Caudate nucleus (tissue), 63 donors: ENCODE measurements at places on chromosomes 5 and 9.

- DNase-seq, result no peak
Measured at GRCh38 chr5:39942606-39943005, 517.8 kb upstream of the DAB2 start.

DNA sequence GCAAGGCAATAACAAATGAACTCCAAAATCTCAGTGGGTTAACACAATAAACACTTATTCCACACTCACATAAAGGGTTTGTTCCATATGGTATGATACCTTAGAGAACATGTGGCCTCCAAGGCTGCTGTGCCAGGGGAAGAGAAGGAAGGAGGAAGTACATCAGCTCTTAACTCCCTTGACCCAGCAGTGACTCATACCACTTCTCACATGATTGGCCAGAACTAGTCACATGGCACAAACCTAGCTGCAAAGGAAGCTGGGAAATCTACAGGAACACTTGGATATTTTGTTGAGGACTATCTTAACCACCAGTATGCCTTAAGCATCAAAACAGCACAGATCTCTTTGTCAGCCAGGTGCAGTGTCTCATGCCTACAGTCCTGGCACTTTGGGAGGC lies 99.3 kb downstream of the SLIT3 start:
- DNase-seq, result no peak

DNA sequence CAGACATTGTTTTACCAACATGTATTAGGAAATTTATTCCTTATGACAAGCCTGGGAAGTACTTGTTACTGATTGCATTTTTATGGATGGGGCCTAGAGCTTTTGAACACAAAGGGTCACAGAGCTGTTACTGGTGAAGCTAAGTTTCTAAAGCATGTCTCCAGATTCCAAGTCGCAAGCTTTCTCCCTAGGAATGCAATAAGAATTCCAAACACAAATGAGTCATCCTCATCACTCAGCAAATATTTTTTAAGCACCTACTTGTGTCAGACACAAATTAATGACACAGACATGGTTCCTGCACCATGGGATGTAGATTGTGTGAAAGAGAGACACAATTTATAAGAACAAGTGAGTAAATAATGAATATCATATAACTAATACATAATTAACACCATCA lies 11.0 kb upstream of the SH3RF2 start:
- no peak for DNase-seq

GRCh38 chr9:33375841-33376321 lies 26.5 kb downstream of the AQP7 start:
- DNase-seq, result no peak

GRCh38 chr5:74916831-74917710 lies 50.9 kb upstream of the FAM169A start:
- no peak for DNase-seq

DNA sequence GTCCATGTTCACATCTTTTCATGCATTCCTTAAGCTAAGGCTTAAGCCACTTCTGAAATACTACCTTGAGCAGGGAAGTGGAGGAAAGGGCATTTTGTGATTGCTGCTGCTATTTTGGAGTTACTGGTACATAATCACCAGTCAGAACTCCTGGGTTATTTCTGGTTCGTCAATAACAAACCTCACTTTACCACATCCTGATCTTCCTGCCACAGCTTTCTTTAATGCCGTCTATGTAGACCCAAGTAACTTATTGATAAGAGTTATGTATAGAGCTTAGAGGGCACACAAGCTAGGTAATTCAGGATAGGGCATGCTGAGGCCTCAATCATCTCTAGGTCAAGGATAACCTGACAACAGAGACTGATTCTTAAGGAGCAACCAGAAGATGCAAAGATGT lies 120.7 kb downstream of the DOCK8 start:
- no peak for DNase-seq

GRCh38 chr9:21031091-21031807 lies at the start of gene HACD4:
Gene HACD4, minus strand, starts transcription at chr9:21031640. Its CDS starts 50 bp downstream, at chr9:21031590.
- DNase-seq, result peak; percentile 15

- DNase-seq, result no peak
Measured at GRCh38 chr9:137581361-137582285, 2.9 kb upstream of the DPH7 start.

DNA sequence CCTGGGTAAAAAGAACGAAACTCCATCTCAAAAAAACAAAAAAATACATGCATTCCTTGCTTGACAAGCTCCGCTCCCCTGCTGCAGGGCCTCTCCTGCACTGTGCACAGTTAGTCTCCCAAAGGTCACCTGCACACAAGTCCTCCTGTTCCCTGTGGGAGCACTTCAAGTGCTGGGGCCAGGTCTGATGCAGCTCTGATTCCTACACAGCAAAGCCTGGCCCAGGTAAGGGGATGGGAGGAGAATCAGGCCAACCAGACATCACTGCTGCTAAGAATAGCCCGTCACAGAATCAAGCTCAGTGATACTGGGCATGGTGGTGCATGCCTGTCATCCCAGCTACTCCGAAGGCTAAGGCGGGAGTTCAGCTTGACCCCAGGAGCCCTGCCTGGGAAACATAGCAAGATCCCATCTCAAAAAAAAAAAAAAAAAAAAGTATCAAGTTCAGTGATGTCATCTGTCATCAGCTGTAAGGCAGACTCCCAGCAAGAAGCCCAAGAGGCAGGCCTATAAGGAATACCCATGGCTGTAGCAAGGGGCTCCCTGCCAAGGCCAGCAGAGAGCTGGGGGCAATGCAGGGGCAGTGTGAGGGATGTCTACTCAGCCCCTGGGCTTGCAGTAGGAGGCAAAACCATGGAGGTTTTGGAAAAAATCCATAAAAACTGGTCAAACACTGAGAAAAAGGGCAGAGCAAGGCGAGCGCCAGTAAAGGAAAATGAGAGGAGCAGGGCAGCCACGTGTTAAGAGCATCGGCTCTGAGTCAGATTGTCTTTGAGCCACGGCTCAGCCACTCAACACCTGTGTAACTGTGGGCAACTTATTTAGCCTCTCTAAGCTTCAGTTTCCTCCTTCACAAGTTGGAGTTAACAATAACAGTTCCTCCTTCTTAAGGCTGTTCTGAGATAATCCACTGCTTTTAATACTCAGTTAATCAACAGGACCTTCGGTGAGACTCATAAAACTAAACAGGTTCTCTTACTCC lies 3.2 kb downstream of the TPM2 start:
- DNase-seq, result peak; percentile 86

- no peak for DNase-seq
Measured at GRCh38 chr5:74093561-74093960, 467.6 kb downstream of the ARHGEF28 start.
